ENCODE measurements at places on chromosomes 1 and 21. TPM values are rescaled to one million over a fixed set of nuclear protein-coding genes. Genes with fewer than 3 reads are reported as not detected.

The CYP4X1 gene
- not detected for total RNA-seq

The GBP2 gene
- 194 TPM for total RNA-seq

The DLGAP3 gene
- 0.50 TPM for total RNA-seq

The VWA5B1 gene
- not detected for total RNA-seq

The TAL1 gene
- total RNA-seq: not detected

The SH3BGR gene
- total RNA-seq: 0.93 TPM
